ENCODE measurements at places on chromosomes 2 and 18. TPM values are rescaled to one million over a fixed set of nuclear protein-coding genes. Genes with fewer than 3 reads are reported as not detected.

GRCh38 chr2:163771596-163771995 is 35.8 kb upstream of the FIGN start:
- DNase-seq = no peak
- H3K27ac ChIP-seq = no peak overlapping the region
- H3K36me3 ChIP-seq = no peaks in the 10 kb centered on the region
- no peak overlapping the region for H3K4me3 ChIP-seq
- no peaks in the 10 kb centered on the region for H3K27me3 ChIP-seq

DNA sequence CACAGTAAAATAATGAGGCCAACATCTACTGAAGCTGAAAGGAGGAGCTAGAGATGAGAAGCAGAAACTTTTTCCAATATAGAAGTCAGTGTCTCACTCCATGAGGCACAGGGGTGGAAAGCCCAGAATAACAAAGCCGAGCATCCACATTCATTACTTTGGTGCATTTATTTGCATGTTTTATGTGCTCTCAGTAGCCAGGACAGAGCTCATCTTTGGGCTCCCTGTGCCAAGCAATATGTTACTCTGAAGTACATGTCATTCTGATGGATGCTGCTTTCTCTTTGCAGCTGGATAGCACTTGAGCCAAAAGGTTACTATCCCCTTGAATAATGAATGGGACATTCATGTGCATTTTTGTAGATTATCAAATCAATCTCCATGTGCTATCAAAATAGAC is 338.6 kb upstream of the SOX11 start:
- H3K4me3 ChIP-seq = no peak overlapping the region
- no peaks in the 10 kb centered on the region for H3K36me3 ChIP-seq
- H3K27ac ChIP-seq = no peak overlapping the region
- DNase-seq = no peak

GRCh38 chr2:86274265-86274917 is 63.0 kb downstream of the REEP1 start:
- H3K4me3 ChIP-seq = no peak overlapping the region
- peaks cover under 1% of the 10 kb centered on the region for H3K36me3 ChIP-seq
- DNase-seq = no peak
- H3K27ac ChIP-seq = peak overlapping the region; percentile 27
- peaks cover 12% of the 10 kb centered on the region for H3K4me1 ChIP-seq

DNA sequence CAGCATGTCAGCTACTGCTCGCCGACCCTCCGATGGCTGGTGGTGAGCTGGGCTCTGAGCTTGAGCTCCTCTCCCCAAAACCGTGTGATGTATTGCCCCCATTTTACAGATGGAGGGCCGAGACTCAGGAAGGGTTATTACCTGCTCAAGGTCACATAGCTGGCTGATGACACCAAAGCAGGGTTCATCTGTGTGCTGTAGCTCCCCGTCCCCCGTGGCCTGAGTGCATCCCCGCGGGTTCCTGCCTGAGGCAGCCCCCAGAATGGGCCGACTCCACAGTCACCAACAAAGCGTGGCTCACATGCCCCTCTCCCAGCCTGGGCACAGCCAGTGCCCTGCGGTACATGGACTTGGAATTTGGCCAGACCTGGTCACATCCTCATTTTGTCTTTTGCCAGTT is 198.6 kb downstream of the TFCP2L1 start:
- peaks cover 10% of the 10 kb centered on the region for H3K4me1 ChIP-seq
- no peaks in the 10 kb centered on the region for H3K27me3 ChIP-seq
- H3K4me3 ChIP-seq = no peak overlapping the region
- H3K27ac ChIP-seq = no peak overlapping the region

GRCh38 chr2:27878825-27879224 is 11.4 kb downstream of the RBKS start:
- H3K4me3 ChIP-seq = no peak overlapping the region
- DNase-seq = no peak
- H3K36me3 ChIP-seq = no peaks in the 10 kb centered on the region

DNA sequence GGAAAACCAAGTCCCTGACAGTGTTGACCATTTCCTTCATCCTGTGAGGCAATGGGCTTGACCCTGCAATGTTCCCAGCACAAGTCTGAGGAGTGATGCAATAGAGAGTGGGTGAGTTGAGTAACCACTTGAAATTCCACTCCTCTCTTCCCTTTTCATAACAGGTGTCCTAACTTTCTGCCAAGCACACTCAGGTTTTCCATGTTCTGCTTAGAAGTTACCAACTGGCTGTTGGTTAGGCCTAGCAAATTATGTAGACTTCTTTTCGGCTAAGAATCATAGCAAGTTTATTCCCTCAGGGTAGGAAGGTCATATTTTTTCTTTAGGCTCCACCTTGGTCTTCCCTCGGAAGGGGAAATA is 11.5 kb downstream of the GNLY start:
- H3K4me1 ChIP-seq = no peaks in the 10 kb centered on the region
- H3K36me3 ChIP-seq = no peaks in the 10 kb centered on the region
- no peak overlapping the region for H3K4me3 ChIP-seq
- DNase-seq = peak; percentile 75
- peak overlapping the region; percentile 68 for H3K27ac ChIP-seq
- no peaks in the 10 kb centered on the region for H3K27me3 ChIP-seq

The M1AP gene
- 1.0 TPM for total RNA-seq

The SCRN3 gene
- 30.4 TPM for total RNA-seq

The EML6 gene
- 4.0 TPM for total RNA-seq

All from hepatocyte (in vitro differentiated cells).